Activated CD4-positive, alpha-beta T cell treated with anti-CD3 and anti-CD28 coated beads, Interleukin-2, amount 50 U/mL, for 24 hours (primary cell): ENCODE measurements at places on chromosomes 2 and 18.

GRCh38 chr2:23707096-23707495 lies 219.8 kb downstream of the ATAD2B start:
- no peak for DNase-seq

GRCh38 chr2:88838165-88838635 lies 146.7 kb downstream of the RPIA start:
- DNase-seq = no peak

DNA sequence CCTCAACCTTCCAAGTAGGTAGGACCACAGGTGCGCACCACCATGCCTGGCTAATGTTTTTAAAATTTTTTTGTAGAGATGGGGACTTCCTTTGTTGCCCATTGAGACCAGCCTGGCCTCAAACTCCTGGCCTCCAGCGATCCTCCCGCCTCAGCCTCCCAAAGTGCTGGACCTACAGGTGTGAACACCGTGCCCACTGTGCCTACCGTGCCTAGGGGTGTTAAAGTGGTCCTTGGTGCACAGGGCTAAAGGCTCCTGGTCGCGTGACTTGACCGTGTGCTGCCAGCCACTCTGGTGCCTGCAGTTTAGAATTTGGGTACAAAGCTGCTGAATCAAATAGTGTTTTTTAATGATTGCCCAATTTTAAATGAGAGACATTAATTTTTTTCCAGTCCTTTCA lies 51.0 kb upstream of the KCNG2 start:
- DNase-seq = no peak

- no peak for DNase-seq
Measured at GRCh38 chr2:241386519-241386918, 30.4 kb downstream of the FARP2 start.

DNA sequence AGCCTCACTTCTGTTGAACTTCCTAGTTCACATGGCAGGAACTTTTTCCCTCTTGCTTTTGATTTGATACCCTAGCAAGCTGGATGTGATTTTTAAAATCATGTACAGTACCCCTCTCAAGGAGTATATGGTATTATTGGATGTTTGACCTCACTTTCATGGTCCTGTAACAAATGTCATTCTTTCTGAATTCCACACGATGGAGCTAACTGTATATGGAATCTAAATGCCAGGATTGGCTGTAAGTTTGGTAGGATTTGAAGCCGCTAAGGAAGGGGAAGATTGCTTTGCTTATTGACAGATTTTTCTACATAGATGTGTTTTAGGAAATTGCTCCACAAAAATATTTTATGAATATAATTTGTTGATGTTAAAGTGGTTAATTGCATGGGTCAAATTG lies 18.3 kb downstream of the MAIP1 start:
- DNase-seq = no peak

DNA sequence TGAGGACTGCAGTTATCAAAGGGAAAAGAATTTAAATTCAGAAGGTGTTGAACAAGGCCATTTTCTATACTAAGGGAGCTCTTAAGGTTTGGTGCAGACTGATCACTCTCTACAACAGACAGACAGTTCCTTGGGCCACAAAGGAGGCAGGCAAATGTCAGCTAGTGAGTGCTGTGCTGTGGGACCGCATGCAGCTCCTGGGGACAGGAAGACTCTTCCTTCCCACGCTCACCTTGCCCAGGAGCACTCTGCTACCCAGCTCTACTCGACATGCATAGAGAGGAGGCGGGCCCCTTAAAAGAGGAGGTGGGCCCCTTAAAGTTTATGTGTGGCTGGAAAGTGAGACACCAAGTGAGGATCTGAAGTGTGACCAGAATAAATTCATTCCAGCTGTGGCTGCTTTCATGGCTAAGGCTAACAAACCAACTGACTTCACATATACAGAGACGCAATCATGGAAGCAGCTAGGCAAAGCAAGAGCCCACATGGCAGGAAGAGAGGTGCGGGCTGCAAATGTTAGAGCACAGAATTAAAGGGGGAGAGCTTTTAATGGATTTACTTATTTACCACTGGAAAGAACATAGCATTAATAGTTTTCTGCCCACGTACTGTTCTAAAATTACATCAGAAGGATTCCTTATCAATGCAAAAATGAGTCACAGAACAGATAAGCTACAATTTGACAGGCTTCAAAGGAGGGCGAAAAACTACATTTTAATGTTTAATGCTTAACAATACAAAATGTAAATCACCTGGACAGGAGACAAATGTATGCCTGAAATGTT lies 101.4 kb upstream of the RNU4ATAC start:
- DNase-seq = no peak

DNA sequence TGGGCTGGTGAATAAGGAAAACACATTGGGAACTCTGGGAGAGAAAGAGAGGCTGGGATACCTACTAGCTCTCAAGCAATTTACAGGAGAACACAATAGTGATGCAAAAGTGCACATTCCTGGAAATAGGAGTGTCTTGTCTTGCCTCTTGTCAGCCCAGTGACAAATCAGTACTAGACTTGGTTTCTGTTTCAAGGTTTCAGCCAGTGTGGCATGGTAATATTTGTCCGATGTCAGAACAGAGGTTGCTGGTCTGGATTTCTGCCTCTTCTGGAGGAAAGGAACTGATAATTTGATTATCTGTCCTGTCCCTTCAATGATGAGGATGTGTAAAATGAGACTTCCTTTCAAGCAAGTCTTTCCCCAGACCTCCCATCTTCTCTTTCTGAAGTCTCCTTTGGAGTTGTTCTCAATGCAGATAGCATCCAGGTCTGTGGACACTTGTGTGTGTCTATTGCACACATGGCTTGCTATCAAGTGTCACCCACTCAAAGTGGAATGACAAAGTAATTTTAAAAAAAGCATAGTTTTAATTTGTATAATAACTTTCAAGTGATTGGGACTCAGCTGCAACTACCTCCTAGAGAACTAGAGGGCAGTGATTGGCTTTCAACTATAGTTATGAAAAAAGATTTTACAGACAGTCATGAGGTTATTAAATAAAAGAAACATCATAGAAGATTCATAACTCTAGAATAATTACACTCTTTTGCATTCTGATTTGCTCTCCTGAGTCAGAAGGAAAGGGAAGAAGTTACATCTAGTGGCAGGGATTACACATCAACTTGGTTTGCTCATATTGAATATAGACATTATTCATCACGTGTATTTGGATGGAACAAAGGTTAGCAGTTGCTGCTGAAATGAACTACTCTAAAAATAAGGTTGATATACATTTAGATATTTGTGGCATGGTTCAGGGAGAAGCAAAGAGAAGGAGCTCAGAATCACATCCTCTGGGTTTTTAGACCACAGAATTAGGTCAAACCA lies 4.5 kb downstream of the GPR39 start:
- DNase-seq = no peak

DNA sequence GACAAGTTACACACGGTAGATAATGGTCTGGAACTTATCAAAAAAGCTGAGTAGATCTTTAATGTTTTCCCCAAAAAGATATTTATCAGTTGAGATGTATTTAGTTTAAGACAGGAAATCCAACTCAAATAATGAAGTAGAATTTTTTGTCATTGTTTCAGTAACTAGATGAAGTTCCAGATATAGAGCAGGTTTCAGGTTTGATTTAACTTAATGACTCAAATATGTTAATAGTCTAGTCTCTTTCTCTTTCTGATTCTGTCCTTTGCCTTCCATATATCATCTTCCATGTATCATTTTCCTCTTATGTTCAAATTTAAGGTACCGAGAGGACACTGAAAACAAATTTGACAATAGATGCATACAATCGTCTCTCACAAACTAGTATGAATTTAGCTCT lies 23.6 kb upstream of the DOCK10 start:
- no peak for DNase-seq

DNA sequence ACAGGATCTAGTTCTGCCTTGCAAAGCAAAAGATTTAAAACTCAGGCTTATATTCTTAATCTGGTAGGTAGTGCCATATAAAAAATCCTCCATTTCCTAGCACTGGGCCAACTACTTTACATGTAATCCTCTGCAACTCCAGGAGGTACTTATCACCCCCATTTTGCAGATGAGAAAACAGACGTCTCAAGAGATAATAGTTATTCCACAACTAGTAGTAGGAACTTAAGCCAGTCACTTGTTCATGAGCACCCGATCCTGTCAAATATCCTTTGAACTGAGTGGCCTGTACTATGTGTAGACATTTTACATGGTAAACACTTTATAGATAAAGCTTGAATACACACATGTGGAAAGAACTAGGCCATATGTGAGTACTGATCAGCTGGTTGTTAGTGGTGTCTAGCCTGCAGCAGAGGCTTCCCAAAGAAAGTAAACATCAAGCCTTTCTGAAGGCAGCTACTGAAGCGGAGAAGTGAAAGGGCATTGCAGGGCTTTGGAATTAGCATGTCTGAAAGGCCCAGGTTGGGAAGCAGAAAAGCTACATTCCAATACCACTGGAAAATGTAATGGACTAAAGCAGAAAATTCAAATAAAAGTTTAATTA lies 48.0 kb downstream of the NAB1 start:
- DNase-seq = no peak

- DNase-seq = no peak
Measured at GRCh38 chr2:227853204-227853629, 18.2 kb upstream of the DAW1 start.

- peak; percentile 13 for DNase-seq
Measured at GRCh38 chr2:64525317-64525613, 1.1 kb downstream of the AFTPH start.

DNA sequence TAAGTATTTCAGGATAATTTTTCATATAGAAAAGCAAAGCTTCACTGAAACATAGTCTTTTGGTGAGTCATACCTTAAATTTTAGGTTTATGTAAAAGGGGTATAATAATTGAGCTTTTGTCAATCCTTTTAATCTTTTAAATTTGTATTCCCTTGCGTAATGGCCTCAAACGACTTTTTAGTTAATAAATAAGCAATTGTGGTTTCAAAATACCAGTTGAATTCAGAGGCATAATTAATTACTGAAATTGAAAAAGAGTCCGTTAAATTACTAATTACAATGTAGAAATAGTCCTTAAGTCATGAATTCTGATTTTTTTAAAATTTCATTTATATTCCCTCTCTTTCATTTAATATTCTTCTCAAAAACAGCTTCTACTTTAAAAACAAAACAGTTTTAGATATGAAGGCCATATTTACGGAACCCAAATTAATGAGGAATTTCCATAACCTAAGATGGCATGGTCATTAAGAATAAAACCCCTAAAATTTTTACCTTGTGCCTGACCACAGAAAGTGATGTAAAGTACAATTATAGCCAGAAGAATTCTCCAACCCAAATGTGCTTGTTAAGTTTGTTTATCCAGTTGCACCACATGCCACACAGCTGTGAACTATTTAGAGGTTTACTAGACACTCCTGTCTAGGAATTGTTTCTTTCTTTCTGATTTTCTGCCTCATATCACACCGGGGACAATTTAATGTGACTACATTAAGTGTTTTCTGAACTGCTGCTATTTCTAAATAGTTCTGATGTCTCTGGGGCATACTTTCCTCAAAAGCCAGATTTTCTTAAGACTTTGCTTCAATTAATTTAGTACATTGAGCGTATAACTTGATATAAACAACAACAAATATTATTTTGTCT lies 60.7 kb upstream of the ITGA4 start:
- no peak for DNase-seq

- DNase-seq = no peak
Measured at GRCh38 chr2:217937446-217937845, 65.3 kb downstream of the TNS1 start.

DNA sequence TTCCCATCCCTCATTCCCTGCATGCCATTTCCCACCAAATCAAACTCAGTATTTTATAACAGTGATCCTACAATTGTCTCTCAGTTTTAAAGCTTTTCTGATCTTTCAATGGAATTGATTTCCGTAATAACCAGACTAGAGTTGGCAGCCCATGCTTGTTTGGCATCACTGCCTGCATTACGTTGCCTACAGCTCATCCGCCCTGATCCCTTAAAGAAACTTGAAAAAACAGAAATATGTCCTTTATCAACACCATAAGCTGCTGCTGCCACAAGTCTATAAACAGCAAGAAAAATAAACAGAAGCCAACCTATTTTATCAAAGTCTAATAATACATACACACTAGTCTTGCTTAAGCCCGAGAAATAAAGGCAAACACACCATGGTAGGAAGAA lies 331.0 kb downstream of the METTL4 start:
- DNase-seq = no peak

- DNase-seq = no peak
Measured at GRCh38 chr18:34953212-34953611, 88.0 kb upstream of the MAPRE2 start.

GRCh38 chr18:54926593-54927325 lies 32.5 kb downstream of the CCDC68 start:
- no peak for DNase-seq

- no peak for DNase-seq
Measured at GRCh38 chr18:27763936-27764335, 413.0 kb downstream of the CDH2 start.

DNA sequence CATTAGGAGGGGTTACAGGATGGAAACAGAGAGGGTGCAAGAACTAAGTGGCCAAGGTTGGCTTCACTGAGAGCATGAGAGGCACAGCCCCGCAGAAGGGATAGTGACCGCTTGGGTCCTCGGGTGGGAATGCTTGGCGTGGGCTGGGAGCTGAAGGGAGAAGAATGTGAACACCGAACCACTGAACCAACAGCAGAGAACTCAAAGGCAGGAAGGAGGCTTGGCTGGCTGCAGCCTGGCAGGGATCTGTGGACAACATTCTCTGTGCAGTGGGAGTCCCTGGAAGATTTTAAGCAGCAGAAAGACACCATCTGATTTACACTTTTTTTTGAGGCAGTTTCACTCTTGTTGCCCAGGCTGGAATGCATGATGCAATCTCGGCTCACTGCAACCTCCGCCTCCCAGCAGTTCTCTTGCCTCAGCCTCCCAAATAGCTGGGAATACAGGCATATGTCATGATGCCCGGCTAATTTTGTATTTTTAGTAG lies 33.9 kb downstream of the SOWAHC start:
- DNase-seq = no peak

DNA sequence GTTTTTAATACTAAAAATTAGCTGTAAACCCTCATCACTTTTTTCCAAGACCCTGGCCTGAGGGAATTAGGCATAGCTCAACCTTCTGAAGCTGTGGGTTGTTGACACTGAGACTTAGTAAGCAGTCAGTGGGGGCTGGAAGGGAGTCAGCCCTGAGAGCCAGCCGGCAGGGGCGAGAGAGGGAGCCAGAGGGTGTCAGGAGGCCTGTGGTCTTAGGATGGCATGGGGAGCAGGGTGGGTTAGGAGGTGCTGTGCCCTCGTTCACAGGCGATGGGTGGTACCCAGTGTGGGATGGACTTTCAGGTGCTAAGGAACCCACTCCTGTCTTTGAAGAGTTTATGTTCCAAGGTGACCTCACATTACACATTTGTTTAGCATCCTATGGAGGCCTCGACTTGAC lies 49.3 kb downstream of the IL1RL2 start:
- no peak for DNase-seq

DNA sequence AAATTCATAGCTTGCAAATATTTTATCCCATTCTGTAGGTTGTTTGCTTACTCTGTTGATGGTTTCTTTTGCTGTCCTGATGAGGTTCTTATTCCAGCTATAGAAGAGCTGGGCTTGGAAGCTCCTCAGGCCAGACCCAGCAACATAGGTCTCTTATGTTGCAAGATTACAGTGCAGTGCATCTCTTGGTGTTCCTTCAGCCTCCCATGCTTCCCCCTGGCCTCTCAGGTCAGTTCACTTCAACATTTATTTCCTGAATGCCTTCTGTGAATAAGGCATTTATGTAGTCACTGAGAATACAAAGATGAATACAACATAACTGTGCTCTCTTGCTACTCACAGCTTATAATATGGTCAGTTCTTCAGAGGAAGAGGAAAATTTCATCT lies 179.0 kb upstream of the SLC39A10 start:
- DNase-seq = no peak

GRCh38 chr18:25736516-25736915 lies 353.9 kb downstream of the SS18 start:
- no peak for DNase-seq

- DNase-seq = no peak
Measured at GRCh38 chr18:8065284-8065683, 498.2 kb downstream of the PTPRM start.
